Neural progenitor cell (in vitro differentiated cells): ENCODE measurements at places on chromosomes 4 and X.

- peak; percentile 88 for DNase-seq
Observed at GRCh38 chr4:121252224-121252806, 88.2 kb upstream of the TNIP3 start.

GRCh38 chr4:137768881-137769280 lies 236.6 kb upstream of the PCDH18 start:
- DNase-seq = no peak

GRCh38 chr4:129748991-129749390 lies 653.0 kb downstream of the C4orf33 start:
- no peak for DNase-seq

GRCh38 chr4:187183346-187183745 lies 459.7 kb upstream of the FAT1 start:
- DNase-seq = peak; percentile 88

DNA sequence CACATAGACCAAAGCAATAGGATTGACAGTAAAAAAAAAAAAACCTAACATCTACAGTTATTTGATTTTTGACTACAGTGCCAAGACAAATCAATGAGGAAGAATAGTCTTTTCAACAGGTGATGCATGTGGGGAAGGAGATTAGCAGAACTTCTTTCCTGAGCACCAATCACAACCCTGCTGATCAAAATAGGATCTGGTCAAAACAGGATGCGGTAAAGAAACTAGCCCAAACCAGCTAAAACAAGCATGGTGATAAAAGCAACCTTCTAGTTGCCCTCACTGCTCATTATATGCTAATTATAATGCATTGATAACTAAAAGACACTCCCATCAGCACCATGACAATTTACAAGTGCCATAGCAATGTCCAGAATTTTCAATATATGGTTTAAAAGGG lies 667.5 kb downstream of the GRXCR1 start:
- no peak for DNase-seq

- DNase-seq = no peak
Observed at GRCh38 chr4:159014859-159015258, 88.0 kb upstream of the RAPGEF2 start.

DNA sequence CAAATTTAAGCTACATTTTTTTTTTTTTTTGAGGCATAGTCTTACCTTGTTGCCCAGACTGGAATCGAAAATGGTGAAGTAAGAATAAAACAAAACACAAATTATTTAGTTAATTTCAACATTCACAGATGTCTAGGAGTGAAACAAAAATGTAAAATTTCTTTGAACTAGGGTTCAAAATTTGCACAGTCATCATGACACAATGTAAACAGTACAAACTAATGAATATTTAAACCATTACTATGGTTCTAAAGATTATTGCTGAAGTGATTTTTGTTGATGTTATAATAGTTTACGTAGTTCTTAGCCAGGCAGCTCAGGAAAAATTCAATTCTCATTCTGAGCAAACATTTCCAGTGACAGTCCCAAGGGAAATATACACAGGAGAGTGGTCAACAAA lies 633.1 kb downstream of the GRXCR1 start:
- no peak for DNase-seq

DNA sequence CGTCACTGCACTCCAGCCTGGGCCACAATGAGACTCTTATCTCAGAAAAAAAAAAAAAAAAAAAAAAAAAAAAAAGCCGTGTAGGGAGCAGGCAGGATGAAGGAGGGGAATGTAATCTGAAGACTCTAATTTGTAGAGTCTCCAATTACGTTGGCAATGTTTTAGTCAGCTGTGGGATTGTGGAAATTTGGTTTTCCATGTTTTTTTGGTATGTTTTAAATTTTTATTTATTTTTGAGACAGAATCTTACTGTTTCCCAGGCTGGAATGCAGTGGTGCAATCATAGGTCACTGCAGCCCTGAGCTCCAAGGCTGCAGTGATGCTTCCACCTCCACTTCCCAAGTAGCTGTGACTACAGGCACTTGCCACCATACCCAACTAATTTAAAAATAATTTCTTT lies 56.5 kb downstream of the NSD2 start:
- no peak for DNase-seq
